ENCODE measurements at places on chromosomes 11 and 22.

GRCh38 chr11:28017816-28018215 lies 90.1 kb downstream of the KIF18A start:
- DNase-seq: no peak

GRCh38 chr11:60887556-60887955 lies 18.8 kb downstream of the PRPF19 start:
- peak; percentile 43 for DNase-seq

DNA sequence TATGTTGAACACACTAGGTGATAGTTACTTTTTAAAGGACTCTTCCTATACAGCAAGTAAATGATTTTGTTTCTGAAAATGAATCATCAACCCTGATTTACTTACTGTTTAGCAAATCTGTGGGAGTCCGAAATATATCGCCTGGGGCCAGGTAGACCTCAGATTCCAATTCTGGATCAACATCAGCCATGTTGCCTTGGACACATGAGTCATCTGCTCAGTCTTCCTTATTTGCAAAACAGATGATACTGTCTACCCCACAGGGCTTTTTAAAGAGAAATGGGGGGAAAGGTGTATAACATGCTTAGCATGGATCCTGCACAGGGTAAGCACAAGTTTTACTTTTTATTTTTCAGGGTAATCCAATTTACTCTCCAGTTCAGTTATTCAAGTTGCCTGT lies 324.2 kb downstream of the TENM4 start:
- DNase-seq: no peak

DNA sequence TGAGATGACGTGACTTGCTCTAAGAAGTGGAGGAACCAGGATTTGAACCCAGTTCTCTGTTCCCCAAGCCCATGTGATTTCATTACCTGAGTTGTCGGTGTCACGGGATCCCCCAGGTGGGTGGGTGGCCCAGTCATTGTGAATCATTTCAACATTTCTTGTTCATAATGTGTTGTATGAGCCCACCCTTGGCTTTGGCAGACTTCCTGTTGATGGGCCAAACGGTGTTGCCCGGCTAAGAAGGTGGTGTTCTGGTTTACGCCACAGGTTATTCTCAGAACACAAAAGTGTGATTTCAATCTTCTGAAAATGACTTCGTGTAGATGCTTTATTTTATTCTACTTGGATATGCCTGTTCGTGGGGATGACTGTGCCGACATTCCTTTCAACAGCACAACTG lies 21.6 kb upstream of the ST14 start:
- no peak for DNase-seq

DNA sequence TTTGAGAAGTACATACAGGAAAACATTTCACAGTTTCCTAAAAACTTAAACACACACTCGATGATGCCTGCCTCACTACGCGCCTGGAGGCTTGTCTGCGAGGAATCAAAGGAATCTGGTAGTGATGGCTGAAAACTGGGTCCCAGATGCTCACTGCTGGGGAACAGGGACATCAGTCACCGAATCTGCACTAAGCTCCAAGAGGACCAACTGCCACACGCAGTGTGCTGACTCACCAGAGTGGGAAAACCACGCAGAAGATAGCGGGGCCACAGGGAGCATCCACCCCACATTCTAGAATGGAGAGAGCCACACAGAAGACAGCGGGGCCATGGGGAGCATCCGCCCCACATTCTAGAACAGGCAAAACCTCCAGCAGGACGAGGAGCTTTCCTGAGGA lies 24.3 kb upstream of the MOB2 start:
- DNase-seq: no peak

DNA sequence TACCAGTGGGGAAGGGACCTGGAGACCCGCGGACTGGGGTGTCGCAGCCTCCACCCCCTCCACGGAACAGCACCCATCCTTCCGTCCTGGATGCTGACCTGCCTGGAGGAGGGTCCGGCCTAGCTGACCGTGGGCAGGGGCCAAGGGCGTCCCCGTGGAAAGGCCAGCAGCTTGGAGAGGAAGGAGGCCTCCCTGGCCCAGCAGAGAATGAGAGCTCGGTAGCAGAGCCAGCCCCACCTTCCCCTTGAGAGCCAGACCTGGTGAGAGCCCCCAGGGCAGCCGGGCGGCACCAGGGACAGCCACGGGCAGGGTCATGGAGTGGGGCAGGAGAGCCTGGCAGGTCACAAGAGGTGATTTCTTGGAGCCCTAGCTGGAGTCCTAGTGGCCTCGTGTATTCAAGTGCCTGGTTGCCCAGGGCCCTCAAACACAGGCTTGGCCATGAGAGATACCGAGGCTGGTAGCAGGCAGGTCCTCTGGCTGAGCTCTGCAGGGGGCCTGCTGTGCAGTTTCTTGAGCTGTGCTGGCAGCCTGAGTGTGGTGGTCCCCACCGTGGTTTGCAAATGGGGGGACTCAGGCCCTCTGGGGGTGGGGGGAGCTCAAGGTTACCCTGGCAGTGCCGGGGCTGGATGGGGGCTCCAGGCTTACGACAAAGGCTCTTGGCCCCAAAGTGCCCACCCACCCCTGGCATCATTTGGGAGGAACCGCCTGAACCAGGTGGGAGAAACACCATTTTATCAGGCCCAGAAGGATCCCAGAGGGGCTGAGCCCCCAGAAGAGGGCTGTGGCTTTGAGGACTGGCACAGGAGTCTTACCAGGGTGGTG lies 7.6 kb downstream of the TSPAN32 start:
- no peak for DNase-seq

GRCh38 chr11:24592360-24592759 lies 95.5 kb downstream of the LUZP2 start:
- DNase-seq: no peak

GRCh38 chr11:47337229-47337924 lies 15.1 kb downstream of the MYBPC3 start:
- DNase-seq: no peak

DNA sequence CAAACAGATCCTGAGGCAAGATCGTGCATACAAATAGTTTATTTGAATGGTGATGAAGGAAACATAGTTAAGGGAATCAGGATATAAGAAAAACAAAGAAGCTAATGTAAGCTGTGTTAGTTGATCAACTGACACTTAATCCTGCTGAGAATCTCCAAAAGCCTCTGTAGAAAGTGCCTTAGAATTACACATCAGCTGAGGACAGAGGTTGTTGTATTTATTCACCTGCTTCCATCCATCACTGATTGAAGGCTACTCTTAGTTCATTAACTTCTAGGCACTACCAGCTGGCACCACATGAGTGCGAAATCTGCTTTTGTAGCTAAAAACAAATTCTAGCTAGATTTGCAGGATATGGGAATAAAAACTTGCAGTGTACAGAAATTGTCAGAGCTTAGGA lies 1082.0 kb upstream of the CNTN5 start:
- DNase-seq: no peak

DNA sequence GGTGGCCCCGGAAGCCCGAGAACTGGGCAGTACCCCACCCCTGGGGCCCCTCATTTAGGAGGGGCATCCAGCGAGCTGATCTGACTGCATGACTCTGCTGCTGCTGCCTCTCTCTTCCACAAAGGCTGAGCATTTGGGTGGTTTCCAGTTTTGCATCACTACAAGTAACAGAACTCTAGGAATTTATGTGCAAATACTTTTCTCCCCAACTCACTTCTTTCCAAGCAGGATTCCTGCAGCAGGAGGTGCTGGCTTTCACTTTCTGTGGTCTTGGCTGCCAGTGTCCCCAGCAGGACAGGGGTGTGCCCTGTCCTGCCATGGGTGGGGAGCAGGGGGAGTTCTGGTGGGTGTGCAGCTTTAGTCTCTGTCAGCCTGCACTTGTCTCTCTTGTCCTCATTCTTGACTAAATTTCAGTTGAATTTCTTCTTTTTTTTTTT lies 21.2 kb downstream of the UPB1 start:
- peak; percentile 53 for DNase-seq

DNA sequence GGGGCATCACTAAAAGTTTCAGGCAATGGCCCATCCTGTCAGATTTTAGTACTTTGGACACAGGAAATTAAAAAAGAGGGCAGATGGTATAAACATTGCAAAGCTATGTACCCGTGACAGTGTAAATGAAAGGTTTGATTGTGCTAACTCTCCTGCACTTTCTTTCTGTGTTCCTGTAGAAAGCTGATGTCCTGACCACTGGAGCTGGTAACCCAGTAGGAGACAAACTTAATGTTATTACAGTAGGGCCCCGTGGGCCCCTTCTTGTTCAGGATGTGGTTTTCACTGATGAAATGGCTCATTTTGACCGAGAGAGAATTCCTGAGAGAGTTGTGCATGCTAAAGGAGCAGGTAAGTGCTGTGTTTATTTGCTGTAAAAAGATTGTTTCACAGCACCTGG lies 10.3 kb downstream of the CAT start:
- peak; percentile 26 for DNase-seq

GRCh38 chr11:12822392-12823022 lies 148.3 kb downstream of the TEAD1 start:
- DNase-seq: no peak

DNA sequence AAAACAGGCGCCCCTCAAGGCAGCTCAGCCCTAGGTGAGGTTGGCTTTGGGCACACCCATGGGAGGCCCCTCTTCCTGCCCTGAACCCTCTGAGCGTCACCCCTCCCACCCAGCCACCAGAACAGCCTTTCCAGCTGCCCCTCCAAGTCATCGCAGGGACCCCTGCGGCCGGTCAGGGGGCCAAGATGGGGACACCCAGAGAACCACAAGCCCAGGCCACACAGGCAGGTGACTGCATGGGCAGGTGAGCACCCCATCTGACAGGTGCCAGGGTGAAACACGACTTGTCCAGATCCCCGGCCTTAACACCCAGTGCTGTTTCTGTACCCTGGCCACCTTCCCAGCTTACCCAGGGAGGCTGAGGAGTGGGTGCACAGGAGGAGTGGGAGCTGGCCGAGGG lies 24.6 kb upstream of the GRAMD4 start:
- peak; percentile 54 for DNase-seq

- DNase-seq: no peak
Observed at GRCh38 chr22:46462726-46463371, 74.6 kb downstream of the CELSR1 start.

DNA sequence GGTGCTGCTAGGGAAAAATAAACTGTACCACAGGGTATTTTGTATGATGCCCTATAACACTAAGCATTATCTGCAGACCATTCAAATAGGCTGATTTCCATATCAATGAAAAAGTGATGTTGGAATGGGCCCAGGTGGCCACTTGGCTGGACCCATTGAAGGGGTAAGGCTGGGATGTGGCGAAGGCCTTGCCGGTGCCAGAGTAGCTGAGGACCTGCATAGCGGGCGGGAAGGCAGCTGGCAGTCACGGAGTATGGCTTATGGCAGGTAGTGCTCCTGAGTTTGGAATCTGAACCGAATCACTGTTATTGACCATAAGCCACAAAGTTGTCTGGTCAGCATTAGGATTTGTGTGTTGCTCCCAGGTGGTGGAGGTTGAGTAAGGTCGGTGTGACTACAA lies 131.0 kb downstream of the MICAL2 start:
- DNase-seq: no peak

DNA sequence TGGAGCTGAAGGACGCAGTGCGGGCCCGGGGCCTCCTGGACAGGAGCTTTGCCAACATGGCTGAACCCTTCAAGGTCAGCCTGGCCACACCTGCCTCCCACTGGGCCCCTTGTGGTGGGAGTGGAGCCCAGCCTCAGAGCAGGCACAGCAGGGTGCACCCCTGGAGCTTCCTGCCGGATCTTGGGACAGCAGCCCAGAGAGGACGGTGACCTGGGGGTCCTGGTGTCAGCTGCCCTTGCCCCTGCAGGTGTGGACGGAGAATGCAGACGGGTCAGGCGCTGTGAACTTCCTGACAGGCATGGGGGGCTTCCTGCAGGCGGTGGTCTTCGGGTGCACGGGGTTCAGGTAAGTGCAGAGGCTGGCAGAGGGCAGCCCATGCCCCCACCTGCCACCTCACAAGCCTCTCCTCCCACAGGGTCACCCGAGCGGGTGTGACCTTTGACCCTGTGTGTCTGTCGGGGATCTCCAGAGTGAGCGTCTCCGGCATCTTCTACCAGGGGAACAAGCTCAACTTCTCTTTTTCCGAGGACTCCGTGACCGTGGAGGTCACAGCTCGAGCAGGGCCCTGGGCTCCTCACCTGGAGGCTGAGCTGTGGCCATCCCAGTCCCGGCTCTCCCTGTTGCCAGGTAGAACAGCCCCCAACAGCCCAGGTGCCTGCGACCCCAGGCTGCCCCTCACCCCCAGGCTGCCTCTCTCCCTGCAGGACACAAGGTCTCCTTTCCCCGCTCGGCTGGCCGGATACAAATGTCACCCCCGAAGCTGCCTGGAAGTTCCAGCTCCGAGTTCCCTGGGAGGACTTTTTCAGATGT lies 5.1 kb downstream of the PGGHG start:
- DNase-seq: no peak

GRCh38 chr22:41914611-41915034 lies 251 bp downstream of the SHISA8 start:
- DNase-seq: no peak

GRCh38 chr11:33687733-33688479 lies 12.7 kb downstream of the C11orf91 start:
- DNase-seq: peak; percentile 62

DNA sequence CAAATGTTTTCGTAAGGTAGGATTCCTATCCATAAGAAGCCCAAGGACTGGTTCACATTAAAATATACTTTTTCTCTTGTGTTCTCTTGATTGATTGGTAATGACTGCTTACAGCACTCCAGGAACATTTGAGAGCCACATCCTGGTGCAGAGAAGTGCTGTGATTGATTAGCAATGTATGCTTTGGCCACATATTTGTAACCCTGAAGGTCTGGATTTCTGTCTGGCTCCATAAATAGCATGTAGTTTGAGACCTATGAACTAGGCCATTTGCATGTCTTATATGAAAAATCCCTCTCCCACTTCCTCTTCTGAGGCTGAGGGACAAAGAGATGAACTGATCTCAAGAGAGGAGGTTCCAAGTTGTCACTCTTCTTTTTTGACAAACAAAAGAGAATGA lies 49.3 kb upstream of the CD44 start:
- DNase-seq: no peak

DNA sequence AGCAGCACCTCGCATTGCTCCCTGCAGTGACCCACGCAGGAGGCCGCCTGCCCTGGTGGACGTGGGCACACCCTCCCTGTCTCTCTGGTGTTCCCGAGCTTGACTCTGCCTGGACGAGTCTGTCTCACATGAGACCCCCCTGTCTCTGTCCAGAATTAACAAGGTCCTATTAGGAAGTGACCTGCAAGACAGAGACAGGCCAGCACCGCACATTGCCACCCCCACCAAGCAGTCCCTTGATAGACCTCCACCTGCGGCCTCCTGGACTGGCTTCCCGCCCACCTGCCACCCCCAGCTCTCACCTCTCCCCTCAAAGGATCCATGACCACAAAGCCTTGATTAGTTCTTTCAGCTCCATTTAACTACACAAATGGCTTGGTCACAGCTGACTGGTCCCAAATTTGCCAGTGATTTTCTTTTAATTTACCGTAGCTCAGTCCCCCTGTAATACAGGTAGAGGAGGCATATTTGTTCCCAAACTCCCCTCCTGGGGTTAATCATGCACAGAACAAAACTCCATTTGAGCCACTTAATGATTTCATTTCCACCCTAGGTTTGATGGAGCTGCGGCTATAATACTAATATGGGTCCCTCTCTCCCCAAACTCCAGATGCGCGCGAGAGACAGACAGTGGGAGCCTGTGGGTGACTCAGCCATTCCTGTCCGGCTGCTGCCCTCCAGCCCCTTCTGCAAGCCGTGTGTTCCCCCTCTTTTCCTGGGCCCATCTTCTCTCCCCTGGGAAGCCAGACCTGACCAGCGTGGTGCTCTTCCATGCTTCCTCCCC lies 11.2 kb downstream of the SPATA19 start:
- no peak for DNase-seq

GRCh38 chr11:131404010-131404409 lies 33.6 kb downstream of the NTM start:
- no peak for DNase-seq

All from thyroid gland (tissue), 4 donors.